ENCODE measurements at places on chromosomes 2 and 18.
A peak's percentile ranks its signal among the peaks of the same experiment; 100 is the strongest.

DNA sequence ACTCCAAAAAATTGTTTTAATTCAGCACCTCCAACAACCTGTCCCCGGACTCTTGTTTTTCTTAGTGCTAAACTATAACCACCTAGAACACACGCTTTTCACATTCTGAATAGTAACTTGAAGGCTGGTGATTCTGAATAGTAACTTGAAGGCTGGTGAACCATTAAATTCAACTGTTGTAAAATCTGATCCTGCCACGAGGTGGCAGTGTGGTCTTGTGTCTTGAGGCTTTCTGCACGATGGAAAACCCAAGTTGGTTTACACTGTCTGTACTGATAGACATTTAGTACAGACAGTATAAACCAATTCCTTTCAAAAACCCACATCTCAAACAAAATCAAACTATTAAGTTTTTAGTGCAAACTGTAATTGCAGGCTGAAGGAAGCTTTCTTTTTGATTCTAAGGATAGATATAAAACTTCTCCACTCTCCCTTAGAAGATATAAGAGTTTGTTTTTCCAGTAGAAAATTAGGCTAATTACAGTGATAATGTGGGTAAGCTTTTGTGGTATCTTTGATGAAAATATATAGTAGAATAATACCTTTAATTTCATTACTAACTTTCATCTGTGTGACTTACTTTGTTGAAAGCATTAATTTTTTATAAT lies 57.6 kb downstream of the VAPA start:
- peak; percentile 55 for DNase-seq

GRCh38 chr18:63878343-63878742 lies 9.2 kb upstream of the SERPINB2 start:
- no peak for DNase-seq

- DNase-seq, result no peak
Measured at GRCh38 chr2:200732866-200733265, 78.8 kb upstream of the BZW1 start.

- no peak for DNase-seq
Measured at GRCh38 chr2:210586381-210586780, 30.0 kb downstream of the CPS1 start.

GRCh38 chr18:3715231-3716080 lies 265.5 kb downstream of the TGIF1 start:
- no peak for DNase-seq

GRCh38 chr2:104975371-104975770 lies 62.5 kb upstream of the MRPS9 start:
- DNase-seq, result no peak

DNA sequence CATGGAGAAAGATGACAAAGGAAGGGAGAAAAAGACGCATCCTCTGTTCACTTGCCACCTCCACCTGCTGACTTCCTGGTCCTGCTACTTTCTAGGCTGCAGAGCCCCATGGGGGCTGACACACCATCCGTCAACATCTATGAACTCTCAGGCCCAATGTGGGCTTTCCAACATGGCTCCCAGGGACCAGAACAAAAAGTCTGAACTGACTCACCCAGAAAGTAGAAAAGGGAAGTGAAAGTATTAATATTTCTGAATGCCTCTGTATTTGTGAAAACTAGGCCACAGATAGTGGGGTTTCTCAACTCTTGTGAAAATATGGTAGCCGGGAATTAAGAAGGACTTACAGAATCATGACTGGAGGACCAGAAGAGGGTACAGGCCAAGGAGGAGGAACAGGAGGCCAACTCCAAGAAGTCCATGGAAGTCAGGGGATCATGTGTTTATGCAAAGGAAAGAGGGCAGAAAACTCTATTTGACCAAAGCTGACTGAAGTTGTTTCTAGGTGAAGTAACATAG lies 123.1 kb upstream of the CAB39 start:
- no peak for DNase-seq

- no peak for DNase-seq
Measured at GRCh38 chr2:52220393-52220792, 1188.5 kb upstream of the NRXN1 start.

GRCh38 chr18:70373042-70373519 lies 84.2 kb downstream of the SOCS6 start:
- no peak for DNase-seq
